ENCODE measurements at places on chromosomes 3 and 15. TPM values are rescaled to one million over a fixed set of nuclear protein-coding genes. Genes with fewer than 3 reads are reported as not detected.

DNA sequence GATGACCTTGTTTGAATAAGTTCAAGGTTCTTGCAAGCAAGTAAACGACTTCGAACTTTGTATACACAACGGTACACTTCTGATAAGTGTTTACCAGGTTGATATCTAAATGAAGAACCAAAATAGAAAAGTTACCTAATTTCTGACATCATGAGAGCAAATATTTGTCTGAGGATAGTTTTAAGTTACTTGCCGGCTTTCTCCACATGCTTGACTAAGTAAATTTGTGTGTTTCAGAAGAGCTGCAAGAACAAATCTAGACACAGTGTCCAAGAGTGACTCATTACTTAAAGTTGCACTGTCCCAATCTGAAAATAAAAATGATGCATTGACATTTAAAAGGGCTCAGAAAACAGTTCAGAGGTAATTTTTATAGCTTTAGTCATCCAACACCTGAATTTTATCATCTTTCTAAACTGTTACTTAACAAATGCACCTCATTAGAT is 115.1 kb downstream of the HERC1 start:
- no peak for DNase-seq

Gene ZNF385D
- total RNA-seq = 0.11 TPM

- DNase-seq = no peak
Measured at GRCh38 chr15:55126111-55126510, 70.6 kb downstream of the RSL24D1 start.

DNA sequence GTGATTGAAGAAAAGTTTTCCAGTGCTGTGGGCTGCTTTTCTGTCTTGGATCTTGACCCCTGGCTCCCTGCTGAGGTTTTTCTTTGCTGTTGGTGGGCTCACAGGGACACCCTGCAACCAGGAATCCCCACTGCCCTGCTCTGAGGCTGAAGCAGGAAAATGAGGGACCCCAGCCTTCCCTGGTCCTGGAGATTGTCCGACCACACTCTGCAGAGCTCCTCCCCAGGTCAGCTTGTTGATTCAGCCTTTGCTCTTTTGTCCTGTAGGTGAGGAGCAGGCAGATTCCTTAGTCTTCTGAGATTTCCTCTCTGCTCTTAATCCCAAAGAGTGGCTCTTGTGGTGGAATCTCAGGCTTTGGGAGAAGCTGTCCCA is 194.5 kb downstream of the RPLP1 start:
- DNase-seq = peak; percentile 57

- no peak for DNase-seq
Measured at GRCh38 chr15:100696452-100696851, 94.1 kb downstream of the ASB7 start.

DNA sequence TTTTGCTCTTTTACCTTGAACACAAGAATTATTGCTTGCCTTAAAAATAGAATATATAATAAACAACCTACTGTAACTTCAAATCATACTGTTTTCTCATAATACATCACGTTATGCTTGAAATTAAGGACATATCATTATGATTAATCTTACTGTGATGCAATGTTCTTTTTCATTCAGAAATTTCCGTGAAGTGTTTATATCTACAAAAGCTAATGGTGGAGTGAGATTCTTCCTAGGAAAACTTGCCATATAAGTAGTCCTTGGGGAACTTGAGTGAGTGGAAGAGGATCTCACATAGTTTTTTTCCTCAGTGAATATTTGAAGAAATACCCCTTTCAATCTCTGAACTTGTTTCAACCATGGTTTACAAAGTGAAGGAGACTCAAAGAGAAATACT is 498.7 kb upstream of the CBLB start:
- DNase-seq = no peak

Gene ATOSA
- total RNA-seq = 3.7 TPM

DNA sequence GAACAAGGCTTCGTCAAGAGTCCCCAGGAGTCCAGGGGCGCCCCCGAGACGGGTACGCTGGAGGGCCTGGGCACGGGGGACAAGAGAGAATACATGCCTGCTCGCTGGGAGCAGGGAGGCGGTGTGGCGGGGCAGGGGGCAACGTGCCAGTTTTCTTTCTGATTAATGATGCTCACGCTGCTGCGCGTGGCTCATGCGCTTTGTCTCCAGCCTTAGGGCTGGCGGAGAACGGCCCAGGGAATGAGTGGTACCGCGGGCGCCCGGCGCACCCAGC is 408 bp upstream of the ARPP21 start:
- no peak for DNase-seq

DNA sequence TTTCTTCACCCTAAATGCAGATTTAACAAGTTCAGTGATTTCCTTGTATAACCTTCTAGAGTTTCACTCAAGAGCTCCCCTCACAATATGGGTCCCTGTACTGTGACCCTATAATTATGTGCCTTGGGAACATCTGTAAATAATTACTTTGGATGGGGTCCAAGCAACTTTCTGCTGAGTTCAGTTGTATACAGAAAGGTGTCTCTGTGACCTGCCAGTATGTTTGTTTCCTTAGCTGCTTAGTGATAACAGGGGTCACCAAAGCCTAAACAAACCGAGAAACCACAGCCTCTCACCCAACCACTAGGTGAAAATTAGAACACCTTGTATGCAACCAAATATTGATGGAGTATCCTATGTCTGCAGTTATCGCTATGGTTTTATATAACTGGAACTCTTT is 29.8 kb upstream of the SLC25A36 start:
- no peak for DNase-seq

Gene NRROS
- 5.3 TPM for total RNA-seq

GRCh38 chr3:149080699-149081091 is 5.6 kb downstream of the HLTF start:
- DNase-seq = no peak

Gene SH2D7
- not detected for total RNA-seq

DNA sequence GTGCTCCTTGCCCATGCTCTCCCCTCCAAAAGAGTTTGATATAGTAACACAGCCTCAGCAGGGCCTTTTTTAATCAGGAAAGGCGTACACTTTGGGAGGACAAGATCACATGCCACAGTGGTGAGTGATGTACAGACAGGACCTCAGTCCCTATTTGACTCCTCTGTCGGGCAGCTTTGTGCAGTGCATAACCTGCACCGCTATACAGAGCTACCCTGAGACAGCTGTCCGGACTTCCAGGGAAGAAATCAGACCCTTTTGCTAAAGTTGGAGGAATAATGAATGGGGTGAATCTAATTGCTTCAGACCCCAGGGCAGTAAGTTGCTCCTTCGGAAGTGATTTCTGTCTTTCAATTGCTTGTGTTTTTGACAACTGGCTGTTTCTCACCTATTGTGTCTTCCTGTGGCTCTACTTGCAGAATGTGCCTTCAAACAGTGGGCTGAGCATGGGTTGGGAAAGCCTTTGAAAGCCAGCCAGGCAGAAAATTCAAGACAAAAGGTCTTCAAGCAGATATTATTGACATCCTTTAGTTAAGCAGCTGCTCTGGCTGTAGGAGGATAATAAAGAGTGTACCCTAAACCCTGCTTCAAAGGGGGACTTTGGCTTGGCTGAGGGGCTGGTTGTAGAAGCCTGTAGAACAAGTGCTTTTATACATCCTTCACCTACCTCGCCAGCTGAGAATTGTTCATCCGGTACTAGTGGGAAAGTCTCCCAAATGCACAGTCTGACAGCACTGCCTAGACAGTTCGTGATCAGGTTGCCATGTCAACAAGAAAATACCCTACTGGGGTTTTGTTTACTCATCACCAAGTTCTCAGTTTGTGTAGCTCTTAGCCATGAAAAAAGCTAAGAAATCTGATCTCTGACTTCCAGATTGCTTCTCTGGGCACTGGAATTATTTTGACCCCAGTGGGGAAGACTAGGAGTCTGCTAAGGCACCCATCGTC is 35.1 kb downstream of the SNTN start:
- no peak for DNase-seq

GRCh38 chr3:129261894-129262293 is 12.5 kb downstream of the COPG1 start:
- no peak for DNase-seq

DNA sequence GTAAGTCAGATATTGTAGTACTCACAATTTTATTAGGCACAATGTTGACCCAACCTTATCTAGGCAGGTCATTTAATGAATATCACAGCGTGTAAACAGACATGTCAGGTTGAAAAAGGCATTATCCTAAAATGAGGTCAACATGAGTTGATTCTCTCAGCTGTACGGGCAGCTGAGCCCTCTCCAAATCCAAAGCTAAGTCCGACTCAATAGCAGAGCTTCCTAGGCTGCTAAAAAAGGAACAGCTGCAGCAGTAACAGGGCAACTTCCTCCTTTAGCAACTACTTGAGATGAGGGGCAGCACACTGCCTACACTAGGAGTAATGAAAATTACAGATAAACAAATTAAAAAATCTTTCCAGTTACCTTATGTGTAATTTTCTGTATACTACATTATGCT is 189.2 kb downstream of the CADM2 start:
- DNase-seq = no peak

Gene ISLR
- 15.1 TPM for total RNA-seq

DNA sequence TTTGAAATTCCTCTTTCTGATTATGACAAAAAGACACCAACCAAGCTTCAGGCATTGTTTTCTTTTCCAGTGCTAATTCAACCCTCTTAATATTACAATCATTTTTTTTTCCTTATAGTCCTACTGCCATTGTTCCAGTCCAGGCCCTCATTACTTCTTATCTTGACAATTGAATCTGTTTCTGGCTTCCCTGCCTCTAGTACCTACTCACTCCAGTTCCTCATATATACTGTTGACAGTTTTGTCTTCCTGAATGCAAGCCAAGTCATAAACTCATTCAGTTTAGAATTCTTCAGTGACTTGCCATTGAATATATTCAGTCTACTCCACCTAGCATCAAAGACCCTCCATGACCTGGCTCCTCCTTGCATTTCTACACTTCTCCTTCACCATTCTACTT is 507.4 kb downstream of the FGF12 start:
- DNase-seq = no peak

- peak; percentile 32 for DNase-seq
Measured at GRCh38 chr15:90482124-90483011, 47.4 kb upstream of the CRTC3 start.

- no peak for DNase-seq
Measured at GRCh38 chr15:89101302-89102193, 13.3 kb downstream of the ABHD2 start.

DNA sequence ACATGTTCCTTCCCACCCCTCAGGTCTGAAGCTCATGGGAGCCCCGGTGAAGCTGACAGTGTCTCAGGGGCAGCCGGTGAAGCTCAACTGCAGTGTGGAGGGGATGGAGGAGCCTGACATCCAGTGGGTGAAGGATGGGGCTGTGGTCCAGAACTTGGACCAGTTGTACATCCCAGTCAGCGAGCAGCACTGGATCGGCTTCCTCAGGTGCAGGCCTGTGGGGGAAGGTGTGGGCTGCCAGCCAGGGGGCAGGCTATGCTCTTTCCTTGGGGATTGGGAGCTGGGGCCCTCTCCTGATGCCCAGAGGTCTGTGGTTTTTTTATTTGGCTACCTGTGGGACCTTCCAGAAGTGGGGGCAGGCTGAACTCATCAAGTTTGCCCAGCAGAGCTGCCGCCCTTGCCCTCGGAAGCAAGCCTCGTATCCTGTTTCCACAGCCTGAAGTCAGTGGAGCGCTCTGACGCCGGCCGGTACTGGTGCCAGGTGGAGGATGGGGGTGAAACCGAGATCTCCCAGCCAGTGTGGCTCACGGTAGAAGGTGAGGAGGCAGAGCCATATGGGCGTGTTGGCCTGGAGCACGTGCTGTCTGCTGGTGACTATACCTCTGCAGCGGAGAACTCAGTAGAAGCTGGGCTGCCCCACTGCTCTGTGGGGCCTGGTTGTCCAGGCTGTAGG is 2.2 kb downstream of the TYRO3 start:
- DNase-seq = no peak

DNA sequence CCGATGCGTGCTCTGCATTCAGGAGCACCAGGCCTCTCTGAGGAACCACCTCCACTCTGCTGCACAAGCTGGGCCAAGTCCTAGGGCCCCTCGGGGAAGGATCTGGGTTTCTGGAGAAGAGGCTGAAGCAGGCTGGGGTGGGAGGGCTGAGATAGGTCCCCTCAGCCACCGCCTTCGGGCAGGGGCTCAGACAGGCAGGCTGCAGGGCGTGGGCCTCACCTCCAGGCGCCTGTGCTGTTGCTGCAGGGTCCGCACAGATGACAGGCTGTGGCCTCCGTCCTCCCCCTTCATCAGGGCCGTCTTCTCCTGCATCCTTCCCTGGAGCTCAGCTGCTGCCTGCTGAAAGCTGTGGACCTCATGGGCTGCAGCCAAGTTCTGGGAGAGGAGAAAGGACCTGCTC is 15.2 kb downstream of the PLA2G4B start:
- DNase-seq = no peak

Gene SPSB4
- 35.1 TPM for total RNA-seq

Gene RAB6B
- total RNA-seq = 1.2 TPM

DNA sequence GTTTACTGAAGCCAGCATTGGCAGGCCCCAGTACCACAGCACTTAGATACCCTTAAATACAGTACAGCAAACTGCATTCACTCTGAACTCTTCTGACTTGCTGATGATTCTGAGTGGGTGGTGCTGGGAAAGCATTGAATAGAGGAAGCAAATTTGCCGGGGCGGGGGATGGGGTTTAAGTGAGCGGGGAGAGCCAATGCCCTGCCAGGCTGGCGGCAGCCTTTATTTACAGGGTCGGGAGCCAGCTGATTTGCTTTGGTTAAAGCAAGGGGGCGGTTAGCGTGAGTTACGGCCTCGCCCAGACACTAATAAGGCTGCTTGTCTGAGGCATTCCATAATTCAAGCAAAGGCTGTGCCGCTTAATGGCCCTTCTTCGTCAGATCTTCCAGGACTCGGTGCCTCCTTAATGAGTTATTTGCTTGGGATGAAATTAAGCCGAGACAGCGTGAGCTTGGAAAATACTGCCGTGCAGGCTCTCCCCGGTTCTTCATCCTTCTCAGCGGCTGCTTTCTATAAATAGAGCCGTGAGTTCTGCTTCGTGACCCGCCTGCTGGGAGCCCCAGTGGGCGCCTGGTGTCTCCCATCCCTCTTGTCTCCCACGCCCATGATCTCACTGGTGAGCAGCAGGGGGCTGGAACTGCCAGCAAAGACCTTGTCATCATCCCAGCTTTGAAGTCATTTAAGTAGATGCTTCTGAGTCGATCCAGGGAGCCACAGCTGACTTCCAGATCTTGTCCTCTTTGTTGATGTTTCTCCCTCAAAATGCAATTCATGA is 25.8 kb downstream of the SPSB4 start:
- DNase-seq = peak; percentile 71

- no peak for DNase-seq
Measured at GRCh38 chr3:141093971-141094684, 43.0 kb downstream of the SPSB4 start.

- no peak for DNase-seq
Measured at GRCh38 chr3:122513386-122514122, 1.2 kb downstream of the KPNA1 start.

Gene NEK10
- 0.30 TPM for total RNA-seq

GRCh38 chr3:160482796-160483195 is 33.2 kb upstream of the TRIM59 start:
- DNase-seq = no peak

- DNase-seq = peak; percentile 18
Measured at GRCh38 chr3:192063570-192063969, 602.6 kb downstream of the PYDC2 start.

Gene SNTN
- not detected for total RNA-seq

- DNase-seq = no peak
Measured at GRCh38 chr15:89195836-89196235, 25.5 kb downstream of the RLBP1 start.

All from H7 (cell line).